ENCODE measurements at places on chromosomes 6 and 20.

GRCh38 chr20:45055056-45055455 lies 45.9 kb downstream of the KCNS1 start:
- DNase-seq, result no peak

DNA sequence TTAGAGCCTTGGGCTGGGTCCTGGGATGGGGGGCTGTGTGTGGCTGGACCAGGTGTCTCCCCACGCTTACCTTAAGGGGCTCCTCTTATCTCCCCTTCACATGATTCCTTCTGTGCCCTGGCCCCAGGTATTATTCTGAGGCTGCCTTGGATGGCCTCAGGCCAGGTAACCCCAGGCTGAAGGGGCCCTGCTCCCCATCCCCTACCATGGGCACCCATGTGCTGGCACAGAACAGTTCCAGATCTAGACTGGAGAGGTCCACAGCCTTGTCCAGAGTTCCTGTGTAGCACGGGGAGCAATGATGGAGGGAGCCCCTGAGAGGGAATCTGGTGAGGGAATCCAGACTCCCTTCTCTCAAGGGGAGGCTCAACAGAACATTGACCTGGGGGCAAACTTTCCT lies 32.1 kb downstream of the MOCS1 start:
- DNase-seq, result no peak

- no peak for DNase-seq
These were observed 4.6 kb upstream of the EDEM2 start for GRCh38 chr20:35151736-35152135.

GRCh38 chr6:157223021-157223430 lies 100.3 kb downstream of the TMEM242 start:
- no peak for DNase-seq

DNA sequence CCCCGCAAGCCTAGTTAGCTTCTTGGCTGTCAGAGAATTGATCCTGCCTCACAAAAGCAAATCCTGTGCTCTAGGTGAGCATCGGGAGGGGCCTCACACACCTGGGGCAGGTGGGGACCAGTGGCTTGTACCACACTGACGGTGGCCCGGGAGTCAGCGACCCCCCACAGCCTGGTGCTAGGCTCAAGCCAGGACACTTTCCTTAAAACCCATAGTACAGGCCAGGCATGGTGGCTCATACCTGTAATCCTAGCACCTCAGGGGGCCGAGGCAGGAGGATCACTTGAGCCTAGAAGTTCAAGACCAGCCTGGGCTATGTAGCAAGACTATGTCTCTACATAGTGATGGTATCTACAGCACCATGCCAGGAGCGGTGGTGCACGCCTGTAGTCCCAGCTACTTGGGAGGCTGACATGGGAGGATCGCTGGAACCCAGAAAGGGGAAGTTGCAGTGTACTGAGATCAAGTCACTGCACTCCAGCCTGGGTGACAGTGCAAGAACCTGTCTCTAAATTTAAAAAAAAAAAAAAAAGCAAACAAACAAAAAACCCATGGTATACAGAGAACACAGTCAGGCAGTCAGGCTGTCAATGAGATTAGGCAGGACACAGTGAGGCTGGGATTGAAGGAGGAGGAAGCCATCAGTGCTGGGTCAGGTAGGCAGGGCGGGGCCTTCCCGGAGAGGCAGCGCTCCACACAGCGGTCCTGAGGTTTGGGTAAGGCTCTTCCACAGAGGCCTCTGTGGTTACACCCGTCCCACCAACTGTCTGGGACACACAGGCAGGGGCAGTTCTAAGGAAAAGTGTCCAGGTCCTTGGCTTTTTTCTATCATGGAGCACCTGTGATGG lies 41.3 kb downstream of the SYNJ2 start:
- no peak for DNase-seq

DNA sequence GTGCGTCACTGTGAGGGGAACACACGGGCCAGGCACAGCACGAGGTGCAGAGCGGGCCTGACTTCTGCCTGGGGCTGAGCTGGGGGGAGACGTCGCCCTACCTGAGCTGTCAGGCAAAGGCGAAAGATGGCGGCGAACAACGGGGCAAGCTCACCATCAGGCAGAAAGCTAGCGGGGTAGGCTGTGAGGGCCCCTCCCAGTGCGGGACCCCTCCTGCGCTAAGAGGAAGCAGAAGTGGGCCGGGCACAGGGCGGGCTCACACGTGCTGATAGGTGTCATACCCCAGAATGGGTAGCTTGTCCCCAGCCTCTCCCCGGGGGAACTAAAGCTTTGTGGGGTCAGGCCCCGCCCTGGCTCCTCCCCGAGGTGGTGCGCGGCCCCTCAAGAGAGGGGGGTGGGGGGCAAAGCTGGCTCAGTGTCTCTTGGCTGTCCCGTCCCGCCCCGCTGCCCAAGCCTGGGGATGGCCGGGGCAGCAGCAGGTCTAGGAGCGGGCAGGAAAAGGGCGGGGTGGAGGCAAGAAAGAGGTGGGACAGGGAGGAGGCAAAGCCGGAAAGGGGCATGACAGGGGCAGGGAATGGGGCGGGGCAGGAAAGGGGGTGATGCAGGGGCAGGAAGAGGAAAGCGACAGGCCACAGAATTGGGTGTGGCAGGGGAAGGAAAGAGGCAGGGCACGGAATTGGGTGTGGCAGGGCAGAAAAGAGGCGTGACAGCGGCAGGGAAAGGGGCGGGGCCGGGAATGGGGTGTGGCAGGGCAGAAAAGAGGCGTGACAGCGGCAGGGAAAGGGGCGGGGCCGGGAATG lies 14.7 kb downstream of the UCKL1 start:
- no peak for DNase-seq

- DNase-seq, result no peak
These were observed 442.2 kb upstream of the MAN1A1 start for GRCh38 chr6:119791736-119792135.

DNA sequence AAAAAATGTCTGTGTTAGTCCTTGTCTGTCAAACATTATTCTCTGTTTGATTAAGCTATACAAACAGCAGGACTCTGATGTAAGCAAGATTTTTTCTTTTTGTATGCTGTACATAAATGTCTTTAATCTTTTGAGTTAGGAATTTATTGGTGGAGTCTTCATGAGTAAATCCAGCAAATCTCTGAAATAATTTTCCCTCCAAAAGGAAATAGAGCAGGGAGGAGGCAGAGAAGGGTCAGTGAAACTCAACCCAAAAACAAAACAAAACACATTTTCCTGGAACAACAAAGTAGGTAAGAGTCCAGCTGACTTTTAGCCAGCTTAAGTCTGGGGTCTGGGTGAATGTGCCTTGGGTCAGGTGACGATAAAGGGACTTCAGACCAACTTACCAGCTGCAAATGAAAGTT lies 113.7 kb downstream of the FOXA2 start:
- no peak for DNase-seq

GRCh38 chr20:45290677-45291355 lies 15.8 kb upstream of the RBPJL start:
- peak; percentile 14 for DNase-seq

DNA sequence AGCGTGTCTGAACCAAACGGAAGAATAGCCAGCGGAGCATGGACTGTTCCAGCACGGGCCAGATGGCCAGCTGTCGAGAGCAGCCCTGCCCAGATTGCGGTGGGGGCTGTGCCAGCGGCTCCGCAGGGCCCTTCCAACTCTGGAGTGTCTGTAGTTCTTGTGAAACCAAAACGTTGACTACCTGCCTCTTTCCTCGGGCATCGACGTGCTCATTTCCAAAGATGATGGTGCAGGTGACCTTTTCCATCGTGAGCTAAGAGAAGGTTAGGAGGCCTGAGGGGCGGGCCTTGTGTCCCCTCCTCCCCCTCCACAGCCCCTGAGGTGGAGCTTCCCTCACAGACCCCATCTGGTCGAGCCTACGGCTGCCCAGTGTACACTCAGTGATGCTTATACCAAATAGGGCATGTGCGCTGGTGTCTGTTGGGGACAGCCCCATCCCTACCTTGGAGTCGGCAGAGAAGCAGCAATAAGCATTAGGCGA lies 12.9 kb upstream of the C20orf144 start:
- no peak for DNase-seq

DNA sequence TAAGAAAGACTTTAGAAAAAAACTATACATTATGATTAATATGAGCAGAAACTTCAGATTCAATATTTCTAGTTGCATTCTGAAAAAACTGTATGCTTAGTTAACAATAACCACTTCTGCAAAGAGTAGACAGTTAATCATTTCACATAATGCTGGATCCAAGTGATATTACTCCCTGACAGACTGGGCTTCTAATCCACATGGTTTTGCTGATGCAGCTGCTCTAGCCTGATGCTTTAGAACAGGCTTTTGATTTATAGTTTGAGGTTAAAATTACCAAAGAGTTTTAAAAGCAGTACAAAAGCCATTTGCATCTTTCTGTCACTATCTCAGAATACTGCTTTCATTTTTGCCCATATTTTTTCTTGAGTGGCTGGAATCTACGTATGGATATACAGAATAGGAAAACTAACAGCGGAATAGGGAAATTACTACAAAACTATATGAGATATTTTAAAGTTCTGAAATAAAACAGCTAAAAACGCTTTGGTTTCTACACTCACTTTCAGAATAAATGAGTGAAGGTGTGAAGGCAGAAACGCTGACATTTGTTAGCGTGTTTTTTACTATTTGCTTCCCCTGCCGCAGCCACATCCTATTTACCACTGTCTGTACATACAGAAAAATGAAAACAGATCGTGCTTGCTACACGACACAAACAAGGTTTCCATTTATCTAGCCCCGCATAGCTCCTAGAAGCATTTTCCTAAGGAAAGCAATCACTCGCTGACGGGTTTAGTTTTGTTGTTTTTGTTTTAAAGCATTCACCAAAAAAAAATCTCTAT lies 61.7 kb downstream of the METTL24 start:
- DNase-seq, result no peak

DNA sequence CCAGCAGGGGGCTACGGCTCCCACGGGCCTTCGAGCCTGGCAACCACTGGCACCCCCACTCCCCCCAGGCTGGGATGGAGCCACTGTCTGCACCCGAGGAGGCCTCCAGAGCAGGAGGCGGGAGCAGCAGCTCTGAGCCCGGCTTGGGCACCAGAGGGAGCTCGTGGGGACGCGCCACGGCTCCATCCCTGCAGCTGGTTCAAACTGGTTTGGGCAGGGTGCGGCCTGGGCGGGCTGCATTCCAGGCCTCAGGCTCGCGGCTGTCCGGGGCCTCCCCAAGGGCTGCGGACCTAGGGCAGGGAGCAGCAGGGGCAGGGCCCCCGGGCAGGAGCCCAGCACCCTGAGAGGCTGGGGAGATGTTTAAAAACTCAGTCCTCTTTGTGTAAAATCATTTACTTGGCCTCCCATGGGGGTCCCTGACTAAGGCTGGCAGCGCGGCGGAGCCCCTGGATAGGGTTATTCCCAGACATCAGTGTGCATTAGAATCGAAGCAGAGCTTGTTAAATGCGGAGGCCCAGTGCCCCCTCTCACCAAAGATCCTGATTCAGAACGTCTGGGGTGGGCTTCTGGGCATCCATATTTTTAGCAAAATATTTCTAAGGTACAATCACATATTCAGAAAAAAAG lies 4.1 kb upstream of the BCAS4 start:
- DNase-seq, result peak; percentile 49

DNA sequence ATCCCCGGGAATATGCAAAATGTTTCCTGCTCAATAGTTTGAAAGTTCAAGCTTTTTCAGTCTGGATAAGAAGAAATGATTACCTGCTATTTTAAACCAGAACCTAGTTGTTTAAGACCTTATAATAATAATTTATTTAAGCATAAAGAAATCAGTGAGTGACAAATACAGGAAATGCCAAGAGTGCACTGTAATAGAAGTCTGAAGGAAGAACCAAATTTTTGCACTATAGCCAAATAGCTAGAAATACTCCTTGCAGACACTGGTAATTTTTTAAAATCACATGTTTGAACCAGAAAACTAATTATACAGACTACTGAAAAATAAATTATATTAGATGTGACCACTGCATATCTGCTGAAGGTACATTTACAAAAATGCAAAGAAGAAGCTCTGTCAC lies 93.2 kb downstream of the MMS22L start:
- no peak for DNase-seq

DNA sequence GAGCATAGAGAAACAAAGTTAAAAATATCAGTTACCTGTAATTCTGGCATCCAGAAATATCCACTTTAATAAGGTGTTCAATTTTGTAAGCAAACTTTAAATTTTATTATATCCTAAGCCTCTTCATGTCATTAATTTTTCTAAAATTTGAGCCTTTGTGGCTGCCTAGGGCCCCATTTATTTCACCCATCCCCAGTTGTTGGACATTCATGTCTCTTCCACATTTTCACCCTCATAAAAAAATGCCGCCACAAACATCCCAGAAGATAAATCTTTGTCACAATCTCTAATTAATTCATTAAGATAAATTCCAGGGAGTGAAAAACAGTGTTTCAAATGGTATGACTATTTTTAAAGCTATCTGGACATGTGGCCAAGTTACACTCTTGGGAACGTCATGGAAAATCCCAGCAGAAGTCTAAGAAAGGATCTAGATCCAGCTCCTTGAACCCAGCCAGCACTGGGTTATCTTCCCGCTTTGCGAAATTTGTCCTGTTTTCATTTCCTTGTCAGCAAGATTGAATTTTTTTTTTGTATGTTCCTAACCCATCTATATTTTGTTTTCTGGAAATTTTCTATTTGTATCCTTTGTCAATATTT lies 97.2 kb downstream of the TMEM242 start:
- no peak for DNase-seq

DNA sequence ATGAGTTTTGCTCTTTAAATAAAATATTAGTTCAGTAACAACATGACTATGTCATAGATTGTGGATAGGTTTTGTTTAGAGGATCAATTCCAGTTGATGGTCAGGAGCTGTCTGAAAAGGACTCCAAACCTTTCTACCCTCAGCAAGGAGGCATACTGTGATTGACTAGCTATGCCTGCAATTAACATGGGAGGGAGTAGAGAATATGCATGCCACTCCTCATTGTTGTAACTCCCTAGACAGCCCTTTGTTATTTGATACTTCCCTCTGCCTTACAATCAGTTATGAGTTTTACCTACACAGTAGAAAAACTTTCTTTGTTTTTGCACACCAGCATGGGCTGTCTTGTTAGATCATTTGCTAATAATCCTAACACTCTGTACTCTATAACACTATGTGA lies 1418.5 kb downstream of the KHDRBS2 start:
- no peak for DNase-seq

DNA sequence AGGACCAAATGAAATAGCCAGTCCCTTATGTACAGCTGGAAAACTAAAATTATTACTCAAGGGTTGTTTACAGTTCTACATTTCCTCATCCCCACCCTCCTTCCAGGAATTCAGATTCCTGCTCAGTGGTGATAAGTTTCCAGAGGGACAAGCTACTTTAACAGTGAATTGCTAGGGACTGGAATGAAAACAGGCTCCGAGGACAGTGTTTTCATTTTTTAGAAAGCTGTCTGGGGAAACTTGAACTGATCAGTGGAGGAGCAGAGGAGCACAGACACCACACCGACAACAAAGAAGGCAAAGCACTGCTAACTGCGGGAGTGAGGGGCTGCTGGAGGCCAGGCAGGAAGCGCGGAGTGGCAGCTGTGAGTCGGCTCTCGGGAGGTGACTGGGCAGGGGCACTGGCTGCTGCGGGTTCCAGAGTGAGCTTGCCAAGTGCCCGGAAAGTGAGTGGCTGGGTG lies 322.2 kb downstream of the ESR1 start:
- DNase-seq, result no peak

DNA sequence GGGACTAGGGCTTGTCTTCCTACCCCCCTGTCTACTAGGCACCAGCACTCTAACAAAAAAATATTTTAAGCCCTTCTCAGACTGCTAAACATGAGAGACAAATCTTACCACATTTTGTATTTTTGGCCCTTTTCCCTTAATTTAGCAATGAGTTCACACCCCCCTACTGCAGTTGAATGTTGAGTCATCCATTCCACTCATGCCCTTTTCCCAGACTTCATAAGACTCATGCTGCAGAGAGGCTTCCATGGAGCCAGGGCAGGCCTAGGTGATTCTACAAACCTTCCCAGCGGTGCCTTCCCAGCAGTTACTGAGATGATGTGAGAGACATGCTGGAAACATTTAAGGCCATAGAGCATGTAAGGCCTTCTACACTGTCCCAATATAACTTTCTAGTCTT lies 53.9 kb downstream of the PXDC1 start:
- no peak for DNase-seq
